A172 (cell line): ENCODE measurements at places on chromosomes 1 and 21.

DNA sequence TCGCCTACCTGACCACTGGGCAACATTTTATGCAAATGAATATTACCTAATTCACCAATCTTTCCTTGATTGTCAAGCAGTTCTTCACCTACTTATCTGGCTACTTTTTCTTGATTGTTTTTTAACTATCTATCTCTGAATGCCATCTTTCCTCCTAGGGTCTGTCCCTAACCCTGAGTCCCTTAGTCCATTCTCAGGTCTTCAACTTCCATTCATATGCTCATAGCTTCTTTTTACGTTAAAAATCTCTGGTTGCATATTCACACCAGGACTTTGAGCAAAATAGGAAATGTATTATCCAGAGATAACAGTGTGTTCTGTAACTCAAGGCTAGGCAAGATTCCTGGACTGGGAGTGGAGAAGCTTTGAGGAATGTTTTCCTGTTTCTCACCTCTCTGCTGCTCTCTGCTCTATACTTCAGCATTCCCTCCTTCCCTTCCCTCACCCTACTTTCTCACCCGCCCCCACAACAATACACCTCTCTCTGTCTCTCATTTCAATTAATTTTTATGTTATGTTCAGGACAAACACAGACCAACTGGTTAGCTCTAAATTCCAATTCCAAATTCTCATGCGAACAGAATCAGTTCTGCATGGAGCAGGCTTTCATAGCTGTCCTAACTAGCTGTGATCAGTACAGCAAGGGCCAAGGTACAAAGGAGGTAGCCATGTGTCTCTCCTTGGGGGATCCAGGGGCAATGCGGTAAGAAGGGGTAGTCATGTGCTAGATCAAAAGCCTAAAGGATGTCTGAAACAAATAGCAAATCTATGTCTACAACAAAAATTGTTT, 278.4 kb downstream of the USH2A start:
- no peak for DNase-seq

DNA sequence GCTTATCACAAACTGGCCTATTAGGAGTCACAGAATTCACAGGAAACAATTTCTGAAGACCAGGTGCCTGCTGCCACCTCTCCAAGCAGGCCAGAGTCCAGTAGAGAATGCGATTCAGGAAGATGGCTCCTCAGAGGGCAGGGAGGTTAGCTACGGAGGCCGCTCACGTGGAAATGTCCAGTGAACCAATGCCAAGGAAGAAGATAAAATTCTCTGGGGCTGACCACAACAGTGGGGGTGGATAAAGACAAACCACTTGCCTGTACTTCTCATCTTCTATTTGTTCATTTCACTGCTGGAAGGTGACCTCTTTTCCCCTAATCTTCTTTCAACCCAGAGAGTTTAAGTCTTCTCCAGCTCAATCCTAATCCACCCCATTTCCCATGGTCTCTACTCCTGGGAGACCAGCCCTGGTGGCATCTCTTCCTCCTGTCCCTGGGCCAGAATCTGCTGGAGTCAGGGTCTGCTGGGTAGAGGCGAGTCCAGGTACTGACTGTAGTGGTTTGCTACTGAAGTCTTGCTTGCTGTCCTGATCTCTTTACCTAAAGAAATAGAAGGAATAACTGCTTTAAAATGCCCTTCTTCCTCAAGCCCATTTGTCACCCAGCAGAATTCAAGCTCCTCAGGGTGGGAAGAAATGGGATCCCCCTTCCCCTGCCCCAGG, 3.2 kb downstream of the PSRC1 start:
- no peak for DNase-seq

DNA sequence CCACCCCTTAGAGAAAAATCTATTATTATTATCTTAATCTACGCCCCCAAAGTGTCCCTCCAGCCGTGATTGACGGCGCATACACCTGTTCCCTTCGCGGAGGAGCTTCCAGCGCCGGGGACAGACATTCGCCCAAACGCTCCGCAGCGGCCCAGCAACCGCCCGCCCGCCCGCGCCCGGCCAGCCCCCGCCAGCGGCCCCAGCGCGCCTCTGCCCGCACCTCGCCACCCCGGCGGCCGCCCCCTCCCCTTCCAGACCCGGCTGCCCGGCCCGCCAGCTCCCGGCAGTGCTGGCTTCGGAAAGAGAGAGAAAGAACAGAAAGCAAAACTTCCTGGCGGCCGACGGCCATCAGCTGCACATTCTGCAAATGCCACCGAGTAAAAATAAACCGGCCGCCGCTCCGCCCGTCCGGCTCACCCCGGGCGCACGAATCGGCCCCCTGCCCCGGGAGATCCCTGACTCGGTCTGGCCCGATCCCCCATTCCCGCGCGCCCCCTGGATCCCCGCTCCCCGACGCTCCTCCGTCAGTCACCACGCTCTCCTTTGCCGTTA, 1.6 kb downstream of the CASZ1 start:
- DNase-seq, result no peak

- DNase-seq, result no peak
These were observed 8.8 kb upstream of the UAP1 start for GRCh38 chr1:162552684-162553252.

DNA sequence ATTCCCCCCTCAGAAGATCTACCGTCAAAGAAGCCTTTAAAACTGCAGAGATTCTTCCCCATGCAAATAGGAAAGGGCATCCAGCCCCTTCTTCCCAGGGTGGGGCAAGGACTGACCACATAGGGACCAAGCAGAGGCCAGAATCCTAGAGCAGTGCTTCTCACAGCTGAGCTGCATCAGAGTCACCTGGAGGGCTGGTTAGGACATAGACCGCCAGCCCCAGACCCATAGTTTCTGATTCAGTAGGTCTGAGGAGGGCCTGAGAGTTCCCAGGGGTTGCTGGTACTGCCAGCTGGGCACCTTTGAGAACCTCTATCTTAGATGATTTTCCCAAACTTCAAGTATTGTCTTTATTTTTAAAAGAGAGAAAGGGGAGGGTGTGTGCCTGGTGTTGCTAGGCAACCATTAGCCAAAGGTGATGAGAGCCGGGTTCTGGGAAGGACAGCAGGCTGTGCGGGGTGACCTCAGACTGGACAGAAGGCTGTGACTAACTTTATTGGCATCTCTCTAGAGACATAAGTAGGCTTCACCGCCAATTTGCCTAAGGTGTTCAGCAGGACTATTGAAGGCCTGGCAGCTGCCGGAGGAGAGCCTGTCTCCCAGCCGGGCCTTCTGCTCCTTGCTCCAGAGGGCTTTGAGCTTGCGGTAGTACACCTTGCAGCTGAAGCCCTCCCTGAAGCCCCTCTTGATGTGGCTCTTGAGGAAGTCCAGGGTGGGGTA, 3.0 kb downstream of the SPATA46 start:
- DNase-seq, result peak; percentile 95

- no peak for DNase-seq
These were observed 51.7 kb downstream of the PCNT start for GRCh38 chr21:46375560-46376230.

- DNase-seq, result peak; percentile 100
These were observed 361.1 kb downstream of the TGFB2 start for GRCh38 chr1:218705911-218706893.

- no peak for DNase-seq
These were observed 6.3 kb downstream of the MAST2 start for GRCh38 chr1:45809761-45810160.
